ENCODE measurements at places on chromosomes 7 and 10.

DNA sequence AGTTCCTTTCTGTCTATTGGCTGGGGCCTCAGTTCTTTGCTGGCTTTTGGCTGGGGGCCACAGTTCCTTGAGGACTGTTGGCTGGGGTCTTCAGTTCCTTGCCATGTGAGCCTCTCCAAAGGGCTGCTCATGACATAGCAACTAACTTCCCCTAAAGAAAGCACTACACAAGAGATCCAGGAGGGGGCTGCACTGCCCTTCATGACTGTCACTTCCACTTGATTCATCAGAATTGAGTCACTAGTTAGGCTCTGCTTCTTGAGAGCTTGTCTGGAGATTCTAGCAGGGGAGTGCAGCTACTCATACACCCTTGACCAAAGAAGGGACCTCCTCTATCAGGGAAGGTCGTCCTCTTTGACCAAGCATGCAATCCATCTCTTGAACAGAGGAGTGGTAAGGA, 38.0 kb upstream of the MKX start:
- no peak for DNase-seq

DNA sequence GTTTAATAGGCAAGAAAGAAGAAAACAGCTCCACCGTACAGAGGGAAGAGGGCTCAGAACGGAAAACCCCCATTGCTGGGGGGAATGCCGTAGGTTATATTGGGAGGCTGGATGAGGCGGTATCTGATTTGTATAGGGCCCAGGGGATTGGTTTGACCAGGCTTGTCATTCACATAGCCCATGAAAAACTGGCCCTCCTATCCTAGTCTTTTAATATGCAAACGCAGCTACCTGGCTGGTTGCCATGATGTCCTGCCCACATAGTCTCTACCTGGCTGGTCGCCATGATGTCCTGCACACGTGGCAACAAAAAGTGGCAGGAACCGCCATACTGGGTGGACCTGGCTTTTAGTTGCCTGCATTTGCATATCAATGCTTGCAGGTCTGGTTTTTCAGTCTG, 84.7 kb downstream of the AUTS2 start:
- no peak for DNase-seq

DNA sequence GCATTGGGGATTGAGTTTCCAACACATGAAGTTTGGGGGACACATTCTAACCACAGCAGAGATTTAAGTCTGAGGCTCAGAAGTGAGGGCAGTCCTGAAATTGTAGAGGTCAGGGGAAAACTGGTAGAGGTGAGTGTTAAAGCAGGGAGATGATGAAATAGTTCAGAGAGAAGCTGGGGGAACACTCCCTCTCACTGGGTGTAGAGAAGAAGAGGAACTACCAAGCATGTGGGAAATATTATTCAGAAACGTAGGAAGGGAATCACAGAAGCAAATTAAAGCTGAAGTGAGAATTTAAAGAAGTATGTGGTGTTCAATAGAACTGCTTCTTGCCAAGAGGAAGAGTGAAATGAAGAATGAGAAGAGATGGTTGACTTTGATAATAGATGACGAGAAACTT, 121.5 kb upstream of the FAM3C start:
- DNase-seq: no peak

DNA sequence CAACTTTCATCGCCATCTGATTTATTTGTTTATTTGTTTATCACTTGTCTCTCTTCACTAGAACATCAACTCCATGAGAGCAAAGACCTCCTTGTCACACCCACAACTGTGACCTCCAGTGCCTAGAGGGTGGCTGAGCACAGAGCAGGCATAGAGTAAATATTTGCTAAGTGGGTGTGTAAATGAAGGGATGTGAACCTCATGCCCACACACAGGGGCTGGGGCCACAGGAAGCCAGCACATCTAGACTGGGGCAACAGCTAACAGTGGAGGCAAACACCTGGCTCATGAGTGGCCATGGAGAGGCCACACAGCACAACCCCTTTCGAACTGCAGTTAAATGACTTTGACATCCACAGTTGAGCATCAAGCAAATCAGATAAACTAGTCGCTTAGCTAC, 39.8 kb downstream of the AKR1B1 start:
- no peak for DNase-seq

- peak; percentile 14 for DNase-seq
Observed at GRCh38 chr10:77865580-77866324, 60.8 kb downstream of the DLG5 start.

- DNase-seq: peak; percentile 86
Observed at GRCh38 chr10:98030093-98030821, at the start of gene CRTAC1. Gene CRTAC1 (minus strand): TSS chr10:98030621. CDS start chr10:98030472, 149 bp downstream.

GRCh38 chr7:133165529-133165928, 83.6 kb upstream of the CHCHD3 start:
- DNase-seq: no peak

- no peak for DNase-seq
Observed at GRCh38 chr7:138257459-138258196, 181.4 kb downstream of the AKR1D1 start.

DNA sequence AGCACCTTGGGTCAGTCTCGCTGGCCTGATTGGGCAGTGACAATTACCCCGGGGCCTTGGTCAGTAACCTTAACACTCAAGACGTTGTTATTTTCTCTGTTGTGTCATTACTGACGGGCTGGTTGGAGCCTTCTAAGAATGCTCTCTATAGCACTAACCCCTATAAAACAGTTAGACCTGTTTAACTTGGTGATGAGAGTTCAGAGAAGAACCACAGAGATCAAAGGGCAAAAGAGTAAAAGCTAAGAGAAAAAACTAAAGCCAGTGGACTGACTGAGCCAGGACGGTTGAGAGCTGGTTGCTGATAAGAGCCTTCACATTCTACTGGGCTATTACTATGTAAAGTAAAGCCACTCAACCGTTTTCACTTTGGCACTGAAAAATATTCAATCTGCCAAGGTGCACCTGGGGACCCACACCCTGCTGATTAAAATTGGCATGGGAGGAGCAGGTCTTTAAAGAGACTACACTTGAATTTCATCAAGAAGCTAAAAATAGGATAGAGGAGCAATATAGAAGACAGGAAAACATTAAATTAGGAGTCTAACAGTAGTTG, 13.6 kb upstream of the ITGB1 start:
- DNase-seq: peak; percentile 48

DNA sequence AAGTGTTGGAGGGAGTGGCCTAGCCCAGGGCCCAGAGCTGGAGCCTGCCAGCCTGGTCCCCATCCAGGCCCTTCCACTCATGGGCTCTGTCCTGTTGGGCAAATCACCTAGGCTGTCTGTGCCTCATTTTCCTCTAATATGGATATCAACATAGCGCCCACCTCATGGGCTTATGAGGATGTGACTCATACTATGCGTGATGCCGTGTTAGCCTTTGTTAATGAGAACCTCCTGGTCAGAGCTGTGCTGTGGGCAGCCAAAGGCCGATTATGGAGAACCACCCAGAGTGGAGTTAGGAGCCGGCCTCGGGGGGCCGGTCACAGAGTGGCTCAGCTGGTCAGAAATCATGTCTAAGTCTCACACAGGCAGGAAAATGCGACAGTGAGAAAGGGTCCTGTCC, 306.4 kb downstream of the PAXIP1 start:
- no peak for DNase-seq

GRCh38 chr7:68529221-68529620, 1069.1 kb upstream of the AUTS2 start:
- no peak for DNase-seq

DNA sequence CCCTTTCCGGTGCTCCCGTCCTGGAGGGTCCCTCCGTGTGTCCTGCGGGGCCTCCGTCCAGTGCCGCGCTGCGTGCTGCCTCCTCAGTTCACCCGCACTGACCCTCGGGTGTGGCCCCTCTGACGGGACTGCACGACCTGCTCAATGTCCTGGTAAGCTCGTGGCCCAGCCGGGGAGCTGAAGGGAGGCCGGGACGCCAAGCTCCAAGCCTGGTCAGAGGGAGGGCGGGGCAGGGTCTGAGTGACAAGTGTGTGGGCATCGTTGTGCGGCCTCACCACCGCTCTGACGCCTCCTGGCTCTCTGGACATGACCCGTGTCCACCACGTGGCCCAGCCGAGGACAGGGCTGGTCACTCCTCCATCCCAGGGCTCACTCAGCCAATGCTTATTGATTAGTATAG, 25.9 kb downstream of the FAM20C start:
- DNase-seq: no peak

- DNase-seq: no peak
Observed at GRCh38 chr7:148609045-148609725, 18.6 kb downstream of the C7orf33 start.

- DNase-seq: peak; percentile 44
Observed at GRCh38 chr7:121107923-121108498, 119.5 kb downstream of the CPED1 start.

- no peak for DNase-seq
Observed at GRCh38 chr7:92279396-92280031, 33.7 kb downstream of the ANKIB1 start.

DNA sequence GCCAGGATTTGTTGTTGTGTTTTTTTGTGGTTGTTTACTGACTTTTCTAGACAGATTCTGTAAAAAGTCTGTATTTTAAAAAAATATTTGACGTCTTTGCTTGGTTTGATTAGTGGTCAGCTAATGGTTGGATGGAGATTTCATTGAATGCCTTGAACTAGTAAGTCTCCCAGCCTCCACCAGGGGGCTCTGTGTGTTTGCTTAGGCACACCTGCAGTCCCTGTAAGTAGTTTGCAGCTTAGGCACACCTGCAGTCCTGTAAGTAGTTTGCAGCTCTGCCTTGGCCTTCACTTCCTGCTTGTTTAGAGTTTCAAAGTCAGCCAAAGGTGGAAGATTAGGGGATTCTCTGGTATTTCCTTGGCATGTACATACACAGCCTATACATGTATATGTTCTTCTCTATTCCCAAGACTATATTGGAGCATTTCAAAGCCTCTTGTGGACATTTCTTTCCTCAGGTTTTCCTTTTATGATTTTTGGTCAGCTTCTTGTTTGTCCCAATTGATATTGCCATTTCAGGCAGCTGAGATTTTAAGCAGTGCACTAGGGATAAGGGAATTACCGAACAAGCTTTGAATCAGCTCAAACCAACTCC, 101.6 kb downstream of the CCSER2 start:
- DNase-seq: no peak

GRCh38 chr10:69972981-69973397, 79.7 kb upstream of the MACROH2A2 start:
- no peak for DNase-seq

- DNase-seq: no peak
Observed at GRCh38 chr10:102628451-102628911, 15.8 kb upstream of the TRIM8 start.

DNA sequence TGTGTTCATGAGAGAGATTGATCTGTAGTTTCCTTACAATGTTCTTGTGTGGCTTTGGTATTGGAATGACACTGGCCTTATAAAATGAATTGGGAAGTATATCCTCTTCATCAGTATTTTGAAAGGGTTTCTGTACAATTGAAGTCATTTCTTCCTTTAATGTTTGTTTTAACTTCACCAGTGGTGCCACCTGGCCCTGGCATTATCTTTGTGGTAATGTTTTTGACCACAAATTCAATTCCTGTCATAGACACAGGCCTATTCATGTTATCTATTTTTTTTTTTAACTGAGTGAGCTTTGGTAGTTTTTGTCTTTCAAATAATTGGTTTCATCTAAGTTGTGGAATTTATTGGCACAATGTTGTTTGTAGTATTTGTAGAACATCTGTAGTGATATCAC, 127.7 kb downstream of the CDK14 start:
- DNase-seq: no peak

DNA sequence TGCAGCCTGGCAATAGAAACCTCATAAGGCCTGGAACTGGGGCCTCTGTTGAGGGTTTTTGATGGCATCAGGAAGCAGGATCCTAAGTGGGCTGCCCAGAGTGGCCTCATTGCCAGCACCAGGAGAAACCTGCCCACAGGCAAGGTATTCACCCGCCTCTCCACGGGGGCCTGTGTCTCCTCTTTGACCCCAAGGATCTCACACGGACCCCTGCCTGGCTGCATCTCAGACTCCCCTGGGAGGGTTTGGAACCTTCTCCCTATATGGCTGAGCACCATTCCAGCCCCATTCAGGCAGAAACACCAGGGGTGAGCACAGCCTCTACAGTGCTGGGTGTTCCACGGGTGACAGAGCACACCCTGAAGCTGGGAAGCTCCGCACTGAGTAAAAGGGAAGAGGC, 14.6 kb upstream of the C10orf71 start:
- DNase-seq: no peak

Measured in NCI-H1436 (cell line).